Activated CD8-positive, alpha-beta T cell treated with anti-CD3 and anti-CD28 coated beads, Interleukin-2, amount 10 ng/mL, durations not matched to agents 7 days and 5 days (primary cell): ENCODE measurements at places on chromosomes 6 and 20.

DNA sequence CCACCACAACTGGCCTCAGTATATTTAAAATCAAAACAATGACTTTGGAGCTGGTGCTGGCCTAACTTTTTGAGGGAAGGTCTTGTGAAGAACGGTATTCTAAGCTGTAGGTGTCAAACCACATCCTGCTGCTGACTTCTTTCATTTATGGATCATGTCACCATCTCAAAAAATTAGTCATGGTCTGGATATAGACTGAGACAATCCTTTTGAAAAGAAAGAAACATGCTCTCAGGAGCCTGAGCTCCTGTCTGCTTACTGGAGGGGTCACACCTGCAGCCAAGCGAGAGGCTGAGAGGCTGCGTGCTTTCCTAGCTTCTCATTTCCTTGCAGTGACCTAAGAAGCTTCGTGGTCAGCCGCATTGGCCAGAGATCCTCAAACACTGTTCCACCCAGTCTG, 55.2 kb downstream of the TIAM2 start:
- DNase-seq: peak; percentile 56

DNA sequence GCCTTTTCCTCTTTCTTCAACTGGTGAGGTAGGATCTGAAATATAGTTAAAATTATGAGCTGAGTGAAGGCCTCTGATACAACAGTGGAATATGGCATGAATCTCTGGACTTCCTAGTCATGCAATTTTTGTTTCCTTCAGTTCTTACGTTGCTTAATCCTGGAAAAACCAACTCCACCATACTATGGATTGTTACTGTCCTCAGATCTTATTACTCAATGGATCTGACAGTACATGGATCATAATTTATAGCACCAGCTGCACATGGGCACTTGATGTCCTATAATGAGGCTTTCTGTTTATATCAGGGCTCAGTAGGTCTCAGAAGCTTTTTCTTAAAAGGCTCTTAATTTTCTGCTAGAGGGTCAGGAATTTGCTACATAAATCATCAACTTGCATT, 1341.0 kb upstream of the EYS start:
- no peak for DNase-seq

GRCh38 chr6:101125380-101125971, 244.3 kb upstream of the ASCC3 start:
- no peak for DNase-seq

- no peak for DNase-seq
These were observed 12.8 kb upstream of the SASH1 start for GRCh38 chr6:148329596-148330381.

GRCh38 chr6:111270121-111270520, 182.8 kb downstream of the SLC16A10 start:
- no peak for DNase-seq

DNA sequence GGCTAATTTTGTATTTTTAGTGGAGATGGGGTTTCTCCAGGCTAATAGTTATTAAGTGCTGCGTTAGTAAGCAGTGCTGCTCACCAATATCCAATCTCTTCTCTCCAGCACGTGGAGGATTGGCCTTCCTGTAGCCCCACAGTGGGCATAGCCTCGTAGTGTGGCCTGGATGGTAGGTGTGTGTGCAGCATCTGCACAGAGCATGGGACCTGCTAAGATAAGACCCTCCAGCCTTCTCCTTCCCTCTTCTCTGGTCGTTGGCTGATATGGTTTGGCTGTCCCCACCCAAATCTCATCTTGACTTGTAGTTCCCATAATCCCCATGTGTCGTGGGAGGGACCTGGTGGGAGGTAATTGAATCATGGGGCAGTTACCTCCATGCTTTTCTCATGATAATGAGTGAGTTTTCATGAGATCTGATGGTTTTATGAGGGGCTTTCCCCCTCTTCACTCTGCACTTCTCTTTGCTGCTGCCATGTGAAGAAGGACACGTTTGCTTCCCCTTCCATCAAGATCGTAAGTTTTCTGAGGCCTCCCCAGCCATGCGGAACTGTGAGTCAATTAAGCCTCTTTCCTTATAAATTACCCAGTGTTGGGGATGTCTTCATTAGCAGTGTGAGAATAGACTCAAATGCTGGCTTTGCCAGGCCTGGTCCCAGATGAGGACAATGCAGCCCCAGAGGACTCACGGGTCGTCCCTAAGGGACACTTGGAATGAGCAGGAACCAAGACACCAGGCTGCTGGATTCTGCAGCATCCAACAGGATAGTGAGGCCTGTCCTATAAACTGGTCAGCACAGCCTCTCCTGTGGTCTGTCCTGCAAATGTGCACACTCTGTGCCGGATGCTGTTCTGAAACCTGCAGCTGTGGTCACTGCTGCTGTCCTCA, 63.4 kb upstream of the AFDN start:
- DNase-seq: no peak

DNA sequence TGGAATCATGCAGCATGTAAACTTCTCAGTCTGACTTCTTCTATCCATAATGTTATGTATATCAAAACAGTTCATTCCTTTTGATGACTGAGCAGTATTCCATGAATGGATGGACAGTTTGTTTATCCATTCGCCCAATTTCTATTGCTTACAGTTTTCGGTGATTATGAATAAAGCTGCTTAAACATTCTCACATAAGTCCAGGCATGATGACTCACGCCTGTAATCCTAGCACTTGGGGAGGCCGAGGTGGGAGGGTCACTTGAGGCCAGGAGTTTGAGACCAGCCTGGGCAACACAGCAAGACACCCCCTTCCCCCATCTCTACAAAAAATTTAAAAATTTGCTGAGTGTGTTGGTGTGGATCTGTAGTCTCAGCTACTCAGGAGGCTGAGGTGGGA, 22.9 kb upstream of the HMGA1 start:
- no peak for DNase-seq

GRCh38 chr20:41573955-41574354, 44.2 kb downstream of the CHD6 start:
- DNase-seq: no peak

GRCh38 chr20:775679-776135, 7.4 kb upstream of the SLC52A3 start:
- DNase-seq: no peak

- no peak for DNase-seq
These were observed 328.2 kb upstream of the JAG1 start for GRCh38 chr20:11001764-11002540.

GRCh38 chr6:72933233-72933632, 292.1 kb downstream of the KHDC1L start:
- no peak for DNase-seq

DNA sequence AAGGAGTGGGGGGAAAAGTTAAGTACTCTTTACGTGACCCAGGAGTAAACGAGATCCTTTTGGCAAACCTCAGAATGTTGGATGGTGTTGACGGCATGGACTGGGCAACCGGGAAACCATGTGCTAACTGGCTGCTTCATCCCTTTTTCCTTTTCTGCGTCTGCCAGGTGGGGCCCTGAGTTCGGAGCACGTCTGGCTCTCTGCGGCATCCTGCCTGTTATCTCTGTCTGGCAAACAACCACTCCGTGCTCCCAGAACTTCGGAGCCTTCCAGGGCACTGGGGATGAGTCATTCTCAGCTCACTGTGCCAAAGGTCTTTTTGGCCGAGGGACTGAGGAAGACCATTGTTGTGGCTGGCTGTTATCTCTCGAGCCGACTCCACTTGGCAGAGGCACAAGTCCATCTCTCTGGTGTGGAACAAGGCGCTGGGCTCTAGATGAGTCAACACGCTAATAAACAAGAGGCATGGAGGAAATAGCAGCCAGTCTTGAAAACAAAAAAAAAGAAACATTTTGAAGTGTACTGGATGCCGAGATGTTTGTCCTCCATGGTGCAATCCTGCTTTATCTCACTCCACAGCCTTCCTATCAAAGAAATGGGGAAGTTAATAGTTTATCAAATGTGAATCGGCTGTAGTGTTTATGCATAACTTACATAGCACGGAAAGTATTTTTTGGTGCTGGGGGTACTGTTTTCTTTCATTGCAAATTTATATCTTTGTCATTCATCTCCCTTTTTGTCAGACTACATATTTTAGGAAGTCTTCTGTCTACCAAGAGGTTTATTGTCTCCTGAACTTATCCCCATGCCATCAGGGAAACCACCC, 64.6 kb upstream of the TXNDC5 start:
- DNase-seq: no peak

DNA sequence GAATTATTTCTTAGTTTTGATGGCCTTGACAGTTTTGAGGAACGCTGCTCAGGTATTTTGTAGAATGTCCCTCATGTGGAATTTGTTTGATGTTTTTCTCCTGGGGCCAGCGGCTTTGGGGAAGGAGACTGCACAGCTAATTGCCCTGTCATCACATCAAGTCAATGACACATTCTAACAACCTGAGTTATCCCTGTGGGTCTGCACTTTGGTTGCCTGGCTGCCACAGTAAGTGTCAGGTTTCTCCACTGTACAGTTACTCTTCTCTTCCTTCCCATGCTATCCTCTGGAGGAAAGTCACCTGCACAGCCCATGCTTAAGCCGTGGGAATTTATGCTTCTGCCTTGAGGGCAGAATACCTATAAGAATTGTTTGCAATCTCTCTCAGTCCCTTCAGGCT, 1.4 kb upstream of the TREML4 start:
- no peak for DNase-seq

GRCh38 chr6:30743099-30744053, 889 bp upstream of the FLOT1 start:
- DNase-seq: peak; percentile 65

GRCh38 chr6:141752677-141753076, 380.0 kb upstream of the GJE1 start:
- no peak for DNase-seq

GRCh38 chr20:41276317-41276751, 41.2 kb downstream of the ZHX3 start:
- no peak for DNase-seq

- no peak for DNase-seq
These were observed 332.5 kb upstream of the CITED2 start for GRCh38 chr6:139706912-139707311.

DNA sequence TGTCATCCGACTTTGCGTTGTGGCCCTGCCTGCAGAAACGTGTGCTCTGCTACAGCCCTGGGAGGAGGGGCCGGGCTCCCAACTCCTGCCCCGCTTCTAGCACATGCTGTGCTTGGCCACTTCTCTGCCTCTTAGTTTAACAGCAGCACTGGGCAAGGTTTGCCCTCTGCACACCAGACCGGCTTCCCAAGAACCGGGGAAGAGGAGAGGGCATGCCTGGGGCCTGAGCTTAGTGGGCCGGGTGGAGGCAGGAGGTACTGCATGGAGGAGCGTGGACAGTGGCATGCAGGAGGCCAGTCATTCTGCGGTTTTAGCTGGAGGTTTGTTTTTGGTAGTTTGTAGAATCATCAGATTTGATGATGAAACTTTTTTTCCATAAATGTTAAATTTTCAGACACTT, 45.5 kb downstream of the CEP43 start:
- no peak for DNase-seq

- DNase-seq: no peak
These were observed 51.8 kb downstream of the CDH26 start for GRCh38 chr20:60009826-60010616.

- no peak for DNase-seq
These were observed 20.1 kb upstream of the HECA start for GRCh38 chr6:139114746-139115145.

GRCh38 chr6:12875051-12875450, 158.5 kb downstream of the PHACTR1 start:
- DNase-seq: no peak

GRCh38 chr20:38346247-38346651, at the start of gene LBP:
Gene LBP (plus strand): TSS chr20:38346482. CDS start chr20:38346517, 35 bp downstream.
- DNase-seq: no peak

DNA sequence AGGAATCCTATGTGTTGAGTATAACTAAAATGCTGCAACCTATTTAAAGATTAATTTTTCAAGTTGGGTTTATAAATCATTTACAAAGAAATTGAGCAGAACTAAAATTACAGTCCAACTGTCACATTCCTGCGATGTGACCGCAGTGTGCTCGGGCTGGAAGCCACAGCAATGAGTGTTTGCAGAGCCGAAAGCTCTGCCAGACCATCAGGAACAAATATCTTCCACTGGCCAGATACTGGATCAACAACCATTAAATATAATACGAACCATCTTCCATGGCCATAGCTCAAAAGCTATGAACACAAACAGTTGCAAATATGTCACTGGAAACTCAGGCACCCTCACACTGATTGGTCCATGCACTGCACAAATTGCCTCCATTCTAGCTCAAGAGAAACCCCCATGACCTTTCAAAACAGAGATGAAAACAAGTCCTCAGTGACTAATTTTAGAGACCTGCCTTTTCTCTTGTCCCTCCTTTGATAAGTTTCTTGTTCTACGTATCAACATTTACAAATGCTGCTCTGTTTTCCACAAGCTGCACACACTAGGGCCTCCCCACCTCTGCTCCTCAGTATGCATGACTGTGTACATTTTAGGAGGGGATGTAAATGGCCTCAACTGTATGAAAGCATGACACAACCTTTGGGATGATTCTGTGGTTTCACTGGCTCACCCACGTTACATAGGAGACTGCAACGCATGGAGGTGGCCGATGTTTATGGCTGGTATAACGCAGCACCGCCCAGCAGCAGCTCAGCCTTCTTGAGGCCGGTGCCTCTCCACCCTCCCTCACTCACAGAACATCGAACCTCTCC, 171.7 kb downstream of the WDR27 start:
- DNase-seq: peak; percentile 66

DNA sequence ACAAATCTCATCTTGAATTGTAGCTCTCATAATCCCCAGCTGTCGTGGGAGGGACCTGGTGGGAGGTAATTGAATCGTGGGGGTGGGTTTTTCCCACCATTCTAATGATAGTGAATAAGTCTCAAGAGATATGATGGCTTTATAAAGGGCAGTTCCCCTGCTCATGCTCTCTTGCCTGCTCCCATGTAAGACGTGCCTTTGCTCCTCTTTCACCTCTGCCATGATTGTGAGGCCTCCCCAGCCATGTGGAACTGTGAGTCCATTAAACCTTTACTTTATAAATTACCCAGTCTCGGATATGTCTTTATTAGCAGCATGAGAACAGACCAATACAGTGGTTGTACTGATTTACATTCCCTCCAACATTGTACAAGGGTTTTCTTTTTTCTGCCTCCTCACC, 69.7 kb downstream of the SUN5 start:
- no peak for DNase-seq

DNA sequence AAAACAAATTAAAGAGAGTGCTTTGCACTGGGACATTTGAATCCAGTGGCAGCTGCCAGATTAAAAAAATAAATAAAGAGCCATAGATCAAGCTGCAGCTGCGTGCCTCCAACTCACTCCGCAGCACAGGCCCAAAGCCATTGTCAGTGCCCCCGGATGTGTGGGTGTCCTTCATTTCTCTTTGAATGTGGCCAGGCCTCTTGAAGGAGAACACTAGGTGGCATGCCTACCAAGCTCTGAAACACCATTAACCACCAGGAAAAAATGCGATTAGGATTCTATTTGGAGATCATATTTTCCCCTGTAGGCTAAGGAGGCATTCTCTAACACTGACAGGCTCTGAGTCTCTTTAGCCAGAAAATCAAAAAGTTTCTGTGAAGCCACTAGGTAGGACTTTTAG, 549.8 kb downstream of the PRKN start:
- DNase-seq: no peak

- peak; percentile 83 for DNase-seq
These were observed 19.7 kb downstream of the HLA-DOB start for GRCh38 chr6:32796848-32797776.
